ENCODE measurements at places on chromosomes 16 and 17.
A peak's percentile ranks its signal among the peaks of the same experiment; 100 is the strongest.

DNA sequence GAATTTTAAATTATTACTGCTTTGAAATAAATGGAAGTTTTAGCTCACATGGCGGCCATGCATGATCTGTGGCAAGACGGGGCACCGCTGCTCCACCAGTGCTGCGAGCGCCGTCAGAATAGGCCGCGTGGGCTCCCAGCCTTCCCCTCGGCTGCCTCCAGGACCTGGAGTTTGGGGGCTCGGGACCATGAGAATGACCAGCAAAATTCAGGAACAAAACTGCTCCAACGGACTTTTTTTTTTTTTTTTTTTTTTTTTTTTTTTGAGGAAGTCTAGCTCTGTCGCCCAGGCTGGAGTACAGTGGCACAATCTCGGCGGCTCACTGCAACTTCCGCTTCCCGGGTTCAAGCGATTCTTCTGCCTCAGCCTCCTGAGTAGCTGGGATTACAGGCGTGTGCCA lies 38.3 kb upstream of the AKAP1 start:
- peaks cover 15% of the 10 kb centered on the region for H3K4me1 ChIP-seq
- H3K27me3 ChIP-seq = no peaks in the 10 kb centered on the region
- DNase-seq = no peak
- no peak overlapping the region for H3K27ac ChIP-seq
- no peak overlapping the region for H3K4me3 ChIP-seq
- no peaks in the 10 kb centered on the region for H3K36me3 ChIP-seq

GRCh38 chr16:81627024-81627423 lies 152.1 kb upstream of the PLCG2 start:
- H3K4me1 ChIP-seq = peaks cover 52% of the 10 kb centered on the region
- H3K27ac ChIP-seq = peak overlapping the region; percentile 85
- DNase-seq = no peak
- no peaks in the 10 kb centered on the region for H3K36me3 ChIP-seq
- H3K27me3 ChIP-seq = no peaks in the 10 kb centered on the region
- no peak overlapping the region for H3K4me3 ChIP-seq

DNA sequence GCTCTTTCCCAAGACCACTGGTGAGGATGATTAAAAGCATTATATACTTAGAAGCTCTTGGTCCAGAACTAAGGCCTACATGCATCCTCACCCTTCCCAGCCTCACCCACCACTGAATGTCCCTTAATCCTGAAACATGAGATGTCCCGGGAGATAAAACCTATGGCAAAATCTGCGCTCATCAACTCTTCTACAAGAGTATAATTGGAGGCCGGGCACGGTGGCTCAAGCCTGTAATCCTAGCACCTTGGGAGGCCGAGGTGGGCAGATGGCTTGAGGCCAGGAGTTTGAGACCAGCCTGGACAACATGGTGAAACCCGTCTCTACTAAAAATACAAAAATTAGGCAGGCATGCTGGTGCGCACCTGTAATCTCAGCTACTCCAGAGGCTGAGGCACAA lies 13.3 kb downstream of the ACACA start:
- no peaks in the 10 kb centered on the region for H3K4me1 ChIP-seq
- H3K4me3 ChIP-seq = no peak overlapping the region

DNA sequence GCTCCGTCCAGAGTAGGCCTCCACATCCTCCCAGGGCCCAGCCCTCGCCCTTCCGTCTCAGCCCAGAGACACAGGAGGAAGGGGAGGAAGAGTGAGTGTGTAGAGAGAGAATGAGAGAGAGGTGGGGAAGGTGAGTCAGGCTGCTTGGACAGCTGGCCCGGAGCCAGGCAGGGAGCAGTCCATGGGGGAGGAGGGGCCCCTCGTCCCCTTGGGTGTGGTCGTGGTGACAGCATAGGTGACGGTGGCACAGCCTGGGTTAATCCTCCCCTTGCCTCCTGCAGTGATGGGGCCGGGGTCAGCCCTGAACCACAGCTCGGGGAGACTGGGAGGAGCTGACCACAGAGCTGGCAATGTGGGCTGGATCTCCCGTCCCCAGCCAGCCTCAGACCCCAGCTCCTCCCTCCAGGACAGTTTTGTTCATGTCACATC lies 36.5 kb downstream of the FA2H start:
- H3K36me3 ChIP-seq = no peaks in the 10 kb centered on the region
- no peak overlapping the region for H3K27ac ChIP-seq
- no peak overlapping the region for H3K4me3 ChIP-seq

GRCh38 chr16:55839115-55839514 lies 6.2 kb upstream of the CES1 start:
- no peaks in the 10 kb centered on the region for H3K36me3 ChIP-seq
- H3K4me1 ChIP-seq = no peaks in the 10 kb centered on the region
- H3K27me3 ChIP-seq = no peaks in the 10 kb centered on the region
- no peak for DNase-seq
- H3K27ac ChIP-seq = no peak overlapping the region
- no peak overlapping the region for H3K4me3 ChIP-seq

DNA sequence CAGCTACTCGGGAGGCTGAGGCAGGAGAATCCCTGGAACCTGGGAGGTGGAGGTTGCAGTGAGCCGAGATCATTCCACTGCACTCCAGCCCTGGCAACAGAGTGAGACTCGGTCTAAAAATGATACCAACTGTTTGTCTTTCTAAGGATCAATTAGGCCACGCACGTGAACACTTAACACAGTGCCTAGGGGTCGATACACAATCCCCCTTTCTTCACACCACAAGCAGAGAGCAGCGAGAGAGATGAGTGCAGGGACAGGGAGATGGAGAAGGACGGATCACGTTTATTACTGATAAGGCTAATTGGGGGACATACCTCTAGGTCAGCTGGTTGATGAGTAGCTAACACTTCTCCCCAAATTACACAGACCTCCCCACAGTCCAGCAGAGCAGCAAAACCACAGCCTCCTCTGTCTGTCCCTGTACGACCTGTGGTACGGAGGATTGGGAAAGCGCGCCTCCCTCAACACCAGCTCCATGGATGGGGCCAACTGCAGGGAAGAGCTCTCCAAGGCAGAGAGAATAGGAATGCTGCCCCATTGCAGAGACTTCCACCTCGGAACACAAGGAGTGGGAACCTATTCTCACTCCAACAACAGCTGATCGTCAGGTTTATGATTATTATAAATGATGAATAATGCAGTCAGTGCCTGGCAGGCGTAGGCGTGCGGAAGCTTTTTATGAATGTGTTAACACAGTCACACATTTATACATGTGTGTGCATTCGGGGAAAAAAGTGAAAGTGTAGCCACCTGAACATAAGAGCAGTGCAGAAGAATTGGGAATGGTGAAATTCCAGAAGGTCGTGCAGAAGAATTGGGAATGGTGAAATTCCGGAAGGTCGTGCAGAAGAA lies 155.1 kb downstream of the C16orf95 start:
- DNase-seq = no peak
- H3K27ac ChIP-seq = no peak overlapping the region
- no peak overlapping the region for H3K4me3 ChIP-seq
- no peaks in the 10 kb centered on the region for H3K4me1 ChIP-seq
- no peaks in the 10 kb centered on the region for H3K27me3 ChIP-seq

- H3K4me3 ChIP-seq = no peak overlapping the region
- H3K27me3 ChIP-seq = no peaks in the 10 kb centered on the region
- peak overlapping the region; percentile 49 for H3K27ac ChIP-seq
- H3K4me1 ChIP-seq = peaks cover 45% of the 10 kb centered on the region
- H3K36me3 ChIP-seq = peaks cover 6% of the 10 kb centered on the region
These were observed 19.8 kb downstream of the PPL start for GRCh38 chr16:4917117-4917516.

DNA sequence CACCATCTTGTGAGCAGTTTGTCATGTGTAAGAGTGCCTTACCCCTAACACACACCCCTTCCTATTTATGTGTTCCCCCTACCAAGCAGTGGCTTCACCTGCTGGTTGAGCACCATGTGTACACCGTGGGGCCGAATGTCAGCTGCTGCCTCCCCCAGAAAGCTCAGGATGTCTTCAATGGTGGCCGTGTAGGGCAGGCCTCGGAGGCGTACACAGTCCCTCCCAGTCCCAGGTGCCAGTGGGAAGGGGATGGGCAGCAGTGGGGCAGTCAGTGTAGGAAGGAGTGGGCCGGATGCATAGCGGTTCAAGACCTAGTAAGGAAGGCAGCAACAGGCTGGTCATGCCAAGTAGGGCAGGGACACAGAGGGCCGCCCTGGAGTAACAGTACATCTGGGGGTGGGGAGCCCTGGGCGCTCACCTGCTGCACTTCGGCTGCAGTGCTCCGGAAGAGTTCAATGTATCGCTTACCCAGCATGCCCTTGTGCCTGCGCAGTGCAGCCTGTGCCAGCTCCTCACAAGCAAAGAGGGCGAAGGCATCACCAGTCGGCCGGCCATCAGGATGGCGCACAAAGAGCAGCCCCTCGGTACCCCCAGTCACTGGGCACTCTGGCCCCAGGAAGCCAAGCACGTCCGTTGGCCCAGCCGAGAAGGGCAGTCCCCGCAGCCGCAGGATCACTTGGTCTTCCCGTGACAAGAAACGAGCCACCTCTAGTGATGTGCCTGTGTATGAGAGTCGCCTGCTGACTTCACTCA lies 4.4 kb downstream of the ESRP2 start:
- DNase-seq = no peak
- H3K36me3 ChIP-seq = no peaks in the 10 kb centered on the region
- no peak overlapping the region for H3K4me3 ChIP-seq
- no peak overlapping the region for H3K27ac ChIP-seq

- no peak overlapping the region for H3K4me3 ChIP-seq
- DNase-seq = no peak
- H3K4me1 ChIP-seq = no peaks in the 10 kb centered on the region
- H3K27ac ChIP-seq = no peak overlapping the region
- no peaks in the 10 kb centered on the region for H3K36me3 ChIP-seq
- no peaks in the 10 kb centered on the region for H3K27me3 ChIP-seq
These were observed 182.2 kb downstream of the BANP start for GRCh38 chr16:88133507-88133843.

- peak overlapping the region; percentile 52 for H3K4me3 ChIP-seq
- no peak for DNase-seq
- H3K27me3 ChIP-seq = no peaks in the 10 kb centered on the region
- peaks cover 60% of the 10 kb centered on the region for H3K4me1 ChIP-seq
- no peaks in the 10 kb centered on the region for H3K36me3 ChIP-seq
These were observed 219.5 kb downstream of the NTN1 start for GRCh38 chr17:9240659-9241370.

DNA sequence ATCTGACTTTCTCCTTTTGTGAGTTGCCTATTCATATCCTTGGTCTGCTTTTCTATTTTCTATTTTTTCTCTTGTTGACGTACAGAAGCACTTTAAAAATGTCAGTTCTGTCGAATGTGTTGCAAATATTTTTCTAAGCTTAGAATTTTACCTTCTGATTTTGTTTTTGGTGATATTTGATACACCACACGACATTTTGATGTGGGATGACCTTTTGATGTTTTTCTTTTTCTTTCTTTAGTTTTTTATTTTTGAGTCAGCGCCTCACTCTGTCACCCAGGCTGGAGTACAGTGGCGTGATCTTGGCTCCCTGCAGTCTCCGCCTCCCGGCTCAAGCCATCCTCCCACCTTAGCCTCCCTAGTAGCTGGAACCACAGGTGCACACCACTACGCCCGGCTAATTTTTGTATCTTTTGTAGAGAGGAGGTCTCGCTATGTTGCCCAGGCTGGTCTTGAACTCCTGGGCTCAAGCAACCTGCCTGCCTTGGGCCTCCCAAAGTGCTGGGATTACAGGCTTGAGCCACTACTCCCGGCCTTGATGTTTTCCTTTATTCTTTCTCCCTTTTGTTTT lies 39.6 kb downstream of the WSB1 start:
- H3K27me3 ChIP-seq = no peaks in the 10 kb centered on the region
- H3K4me1 ChIP-seq = peaks cover 21% of the 10 kb centered on the region
- peak overlapping the region; percentile 51 for H3K4me3 ChIP-seq
- peak overlapping the region; percentile 94 for H3K27ac ChIP-seq
- no peak for DNase-seq

GRCh38 chr16:54696522-54696921 lies 234.1 kb upstream of the IRX5 start:
- H3K27ac ChIP-seq = no peak overlapping the region
- no peaks in the 10 kb centered on the region for H3K27me3 ChIP-seq
- no peak for DNase-seq
- H3K36me3 ChIP-seq = no peaks in the 10 kb centered on the region
- H3K4me3 ChIP-seq = no peak overlapping the region

GRCh38 chr17:65062171-65062915 lies 5.8 kb upstream of the GNA13 start:
- H3K27ac ChIP-seq = peak overlapping the region; percentile 46
- DNase-seq = no peak
- no peaks in the 10 kb centered on the region for H3K27me3 ChIP-seq
- H3K36me3 ChIP-seq = no peaks in the 10 kb centered on the region
- H3K4me3 ChIP-seq = no peak overlapping the region
- H3K4me1 ChIP-seq = peaks cover 31% of the 10 kb centered on the region

DNA sequence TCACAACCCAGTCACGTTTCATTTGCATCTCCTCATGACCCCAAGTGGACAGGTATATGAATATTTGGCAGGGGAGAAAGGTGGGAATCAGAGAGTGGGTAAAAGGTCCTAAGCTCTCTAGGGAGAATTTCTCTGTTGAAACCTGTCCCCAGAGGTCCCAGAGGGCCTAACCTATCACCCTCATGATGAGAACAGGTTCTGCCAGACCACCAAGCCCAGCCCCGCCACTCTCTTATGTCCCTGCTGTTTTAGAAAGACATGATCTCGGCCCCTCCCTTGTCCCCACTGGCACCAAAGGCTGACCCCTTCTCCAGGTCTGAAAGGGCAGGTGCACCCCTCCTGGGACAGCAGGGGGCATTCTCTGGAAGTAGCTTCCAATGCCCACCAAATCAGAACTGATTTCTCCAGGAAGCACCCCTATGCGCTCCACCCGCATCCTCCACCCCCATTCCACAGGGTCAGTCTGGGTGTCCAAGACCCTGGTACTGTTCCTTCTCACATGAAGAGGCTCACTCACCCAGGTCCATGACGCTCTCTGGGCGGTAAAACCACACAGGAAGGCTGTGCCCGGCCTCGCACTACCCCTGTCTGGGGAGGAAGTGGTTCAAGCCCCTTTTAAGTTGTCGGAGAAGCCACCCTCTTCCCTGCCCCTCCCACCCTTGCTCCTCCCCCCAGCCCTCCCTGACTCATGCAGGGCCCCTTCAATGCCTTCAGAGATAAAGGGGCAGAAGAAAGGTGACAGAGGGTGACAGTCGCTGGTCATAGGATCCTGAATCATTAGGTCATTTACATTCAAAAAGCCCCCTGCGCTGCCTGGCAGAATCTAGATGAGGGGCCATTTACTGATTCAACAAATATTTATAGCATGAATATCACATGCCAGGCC lies at the start of gene CCR7:
TSS of gene CCR7 (minus strand) at position 590 of the 886 bp plus-strand sequence. CDS start at position 527, 63 bp downstream.
- no peak within 1 kb of the TSS for H3K27ac ChIP-seq
- H3K4me1 ChIP-seq = peaks cover 8% of the 10 kb centered on the region
- no peak for DNase-seq

All from vagina (tissue), 2 donors.